Right lobe of liver (tissue), 6 donors: ENCODE measurements at places on chromosomes 4 and X.

DNA sequence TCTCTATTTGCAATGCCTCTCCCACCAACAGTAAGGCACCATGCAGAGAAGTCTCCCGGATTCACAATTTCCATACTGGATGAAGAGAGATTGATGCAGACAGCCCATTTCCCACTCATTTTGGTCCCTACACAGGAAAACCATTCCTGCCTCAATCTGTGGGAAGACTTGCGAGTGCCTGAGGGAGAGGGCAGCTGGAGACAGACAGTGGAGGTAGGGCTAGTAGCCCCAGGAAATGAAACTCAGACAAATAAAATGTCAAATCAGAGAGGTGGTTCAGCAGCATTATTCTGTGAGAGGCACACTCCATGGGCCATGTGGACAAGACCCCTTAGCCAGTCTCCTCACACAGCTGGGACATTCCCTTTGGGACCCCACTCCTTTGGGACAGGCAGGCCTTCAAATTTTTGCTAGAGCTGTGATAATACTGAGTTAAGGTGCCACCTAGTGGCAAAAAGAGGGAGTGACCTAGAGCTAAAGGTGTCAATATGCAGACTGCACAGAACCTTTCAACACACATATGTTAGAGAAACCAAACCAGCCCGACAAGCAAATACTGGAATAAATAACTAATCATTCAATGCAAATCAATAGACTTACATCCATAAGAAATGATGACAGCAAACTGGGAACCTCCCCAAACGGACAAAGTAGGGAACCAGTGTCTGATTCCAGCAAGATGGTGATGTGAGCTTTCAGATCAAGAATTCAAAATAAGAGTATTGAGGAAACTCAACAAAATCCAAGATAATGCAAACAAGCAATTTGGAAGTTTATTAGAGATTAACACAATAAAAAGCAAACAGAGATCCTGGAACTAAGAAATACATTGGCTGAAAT lies 1865.3 kb upstream of the AGA start:
- DNase-seq = no peak

DNA sequence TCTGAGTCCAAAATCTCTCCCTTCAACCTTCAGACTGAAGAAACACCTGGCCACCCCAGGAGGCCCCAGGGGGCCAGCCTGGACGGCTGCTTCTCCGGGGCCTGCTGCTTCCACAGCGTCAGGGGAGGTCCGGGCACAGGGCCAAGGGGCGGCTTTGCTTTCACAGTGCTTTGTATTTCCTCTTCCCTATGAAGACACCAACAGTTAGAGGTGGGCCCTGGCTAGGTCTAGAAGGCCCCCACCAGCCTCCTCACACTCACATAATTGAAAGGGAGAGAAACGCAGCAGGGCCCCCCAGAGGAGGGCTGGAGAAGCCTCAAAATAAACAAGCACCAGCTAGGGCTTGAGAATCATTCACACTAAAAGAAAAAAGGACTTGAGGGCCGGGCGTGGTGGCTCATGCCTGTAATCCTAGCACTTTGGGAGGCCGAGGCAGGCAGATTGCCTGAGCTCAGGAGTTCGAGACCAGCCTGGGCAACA lies 17.8 kb downstream of the SCD5 start:
- peak; percentile 67 for DNase-seq

- no peak for DNase-seq
Measured at GRCh38 chrX:39903937-39904336, 193.8 kb downstream of the BCOR start.

DNA sequence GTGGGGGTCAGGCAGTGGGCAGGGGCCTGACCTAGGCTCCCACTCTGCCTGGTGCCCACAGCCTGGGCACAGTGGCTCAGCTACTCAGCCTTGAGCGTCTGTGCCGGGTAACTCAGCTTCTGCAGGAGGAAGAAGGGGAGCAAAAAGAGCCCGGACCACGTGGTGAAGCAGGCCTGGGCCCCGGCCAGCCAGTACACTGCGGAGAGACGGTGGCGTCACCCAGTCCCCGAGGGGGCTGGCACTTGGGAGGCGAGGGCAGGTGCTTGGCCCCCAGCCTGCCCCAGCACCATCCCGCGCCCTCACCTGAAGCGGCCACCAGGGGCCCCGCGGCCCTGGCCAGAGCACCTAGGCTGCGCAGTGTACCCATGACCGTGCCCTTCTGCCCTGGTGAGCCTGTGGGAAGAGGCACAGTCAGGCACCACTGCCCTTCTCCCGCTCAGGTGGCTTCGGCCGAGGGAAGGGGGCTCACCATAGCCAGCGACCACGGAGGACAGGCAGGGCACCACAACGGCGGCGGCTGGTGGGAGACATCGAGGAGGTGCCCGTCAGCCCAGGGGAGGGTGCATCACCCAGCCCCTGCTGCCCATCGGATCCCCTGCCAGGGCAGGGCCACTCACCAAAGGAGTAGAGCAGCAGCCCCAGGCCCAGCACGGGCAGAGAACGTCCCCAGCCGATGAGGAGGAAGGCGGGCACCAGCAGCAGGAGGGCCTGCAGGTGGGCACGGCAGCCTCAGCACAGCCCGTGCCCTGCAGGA lies 32.3 kb downstream of the NOP14 start:
- DNase-seq = peak; percentile 52

DNA sequence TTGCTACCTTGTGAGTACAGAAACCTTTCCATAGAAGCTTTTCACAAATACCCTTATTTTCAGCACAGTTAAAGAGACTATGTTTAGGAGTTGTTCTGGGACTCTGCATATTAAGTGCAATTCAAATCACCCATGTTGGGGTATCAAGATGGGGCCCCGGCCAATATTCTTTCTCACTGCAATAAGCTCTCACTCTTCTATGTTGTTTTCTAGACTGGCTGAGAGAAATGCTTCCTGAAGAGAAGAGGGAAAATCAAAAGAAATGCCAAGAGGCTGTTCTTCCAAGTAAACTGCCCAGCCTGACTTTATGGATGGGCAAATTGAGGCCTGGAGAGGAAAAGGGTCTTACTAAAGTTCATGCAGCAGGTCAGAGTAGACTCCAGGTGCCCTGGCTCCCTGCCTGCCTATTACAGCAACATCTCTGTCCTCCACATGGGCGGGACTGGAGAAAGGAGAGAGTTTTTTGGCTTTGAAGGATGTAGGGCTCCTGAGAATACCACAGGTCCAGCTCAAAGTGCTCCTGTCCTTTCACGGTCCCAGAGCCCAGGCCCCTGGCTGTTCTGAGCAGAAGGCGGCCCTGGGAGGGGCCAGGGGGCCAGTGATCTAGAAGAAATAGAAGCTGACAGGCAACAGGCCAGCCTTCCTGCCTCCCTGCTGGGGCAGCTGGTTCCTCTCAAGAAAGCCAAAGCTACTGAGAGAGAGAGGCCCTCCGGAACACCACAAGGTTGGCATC lies 745 bp upstream of the IQSEC2 start:
- no peak for DNase-seq

DNA sequence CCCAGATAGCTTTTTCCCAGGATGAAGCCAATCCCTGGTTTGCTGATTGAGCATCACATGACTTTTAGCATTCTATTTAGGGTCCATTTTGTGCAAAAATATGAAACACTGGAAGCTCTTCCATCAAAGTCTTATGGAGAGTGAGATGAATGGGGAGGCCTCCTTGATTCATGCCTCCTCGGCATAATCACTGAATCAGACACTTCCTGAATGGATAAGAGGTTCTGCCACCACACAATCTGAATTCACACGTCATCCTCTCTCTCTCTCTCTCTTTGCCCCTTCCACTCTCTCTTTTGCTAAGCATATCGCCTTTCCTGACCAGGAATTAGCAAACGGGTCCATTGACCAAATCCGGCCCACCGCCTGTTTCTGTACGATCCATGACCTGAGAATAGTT lies 68.7 kb downstream of the CRMP1 start:
- no peak for DNase-seq
